ENCODE measurements at places on chromosomes 12 and 14. TPM values are rescaled to one million over a fixed set of nuclear protein-coding genes. Genes with fewer than 3 reads are reported as not detected.

GRCh38 chr14:69941768-69942742, 62.8 kb downstream of the SMOC1 start:
- no peak for DNase-seq

Gene TMEM119
- total RNA-seq: 232 TPM

DNA sequence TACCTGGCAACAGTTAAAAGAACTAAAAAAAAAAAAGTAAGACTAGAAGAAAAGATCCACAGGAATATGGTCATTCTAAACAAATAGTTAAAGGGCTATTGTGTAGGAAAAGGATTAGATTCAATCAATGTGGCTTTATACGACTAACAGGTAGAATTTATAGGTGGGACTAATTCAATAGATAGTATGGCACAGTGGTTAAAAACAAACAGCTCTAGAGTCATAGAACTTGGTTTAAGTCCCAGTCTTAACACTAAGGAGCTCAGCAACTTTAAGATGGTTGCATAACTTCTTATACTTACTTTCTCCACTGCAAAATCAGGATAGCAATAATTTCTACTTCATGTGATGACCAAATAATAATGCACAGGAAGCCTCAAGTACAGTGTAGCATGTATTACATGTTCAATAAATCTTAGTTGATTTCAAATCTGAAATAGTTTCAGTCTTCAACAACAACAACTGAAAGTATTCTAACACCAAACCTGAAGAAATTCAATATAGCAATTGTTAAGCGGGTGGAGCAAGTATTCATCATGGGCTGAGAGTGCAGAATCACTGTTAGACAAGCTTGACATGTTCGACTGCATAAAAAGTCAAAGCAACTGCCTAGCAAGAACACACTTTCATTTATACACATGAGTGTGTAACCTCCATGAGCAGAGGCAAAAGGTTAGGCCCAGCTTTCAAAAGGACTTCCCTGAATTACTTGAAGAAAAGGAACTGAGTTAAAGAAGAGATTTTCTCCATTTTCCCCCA, 50.4 kb downstream of the ITPR2 start:
- no peak for DNase-seq

DNA sequence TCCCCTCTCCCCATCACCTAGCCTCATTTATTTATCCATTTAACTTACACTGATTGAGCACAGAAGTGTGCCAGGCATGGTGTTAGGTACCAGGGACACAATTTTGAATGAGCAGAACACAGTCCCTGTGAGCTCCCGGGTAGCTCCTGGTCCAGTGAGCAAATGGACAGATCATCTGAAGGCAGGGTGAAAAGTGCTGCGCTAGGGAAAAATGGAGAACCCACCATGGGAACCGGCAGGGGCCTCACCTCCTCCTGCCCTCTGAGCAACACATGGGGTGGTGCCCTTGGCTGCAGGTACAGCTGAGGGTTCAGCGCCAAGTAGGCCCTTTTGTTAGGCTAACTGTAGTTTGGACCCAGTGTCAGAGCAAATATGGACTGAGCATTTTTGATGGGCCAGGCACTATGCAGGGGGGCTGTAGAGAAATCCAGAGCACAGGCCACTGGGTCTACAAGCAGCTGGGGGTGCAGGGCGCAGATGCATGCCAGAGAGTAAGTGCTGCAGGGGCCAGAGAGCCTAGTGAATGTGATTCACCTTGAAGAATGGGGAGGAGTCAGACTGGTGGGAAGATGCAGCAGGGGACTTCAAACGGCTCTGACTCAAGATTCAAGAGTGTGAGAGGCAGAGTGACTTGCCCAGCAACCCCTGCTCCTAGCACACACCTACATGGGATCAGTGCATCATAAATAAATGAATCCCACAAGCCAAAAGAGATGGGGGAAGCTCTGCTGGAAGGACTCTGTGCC, 28.2 kb downstream of the LTBP2 start:
- DNase-seq: peak; percentile 84

Gene GXYLT1
- total RNA-seq: 9.3 TPM

GRCh38 chr14:31263485-31264133, 56.0 kb upstream of the HECTD1 start:
- DNase-seq: peak; percentile 87

Gene RNASE7
- not detected for total RNA-seq

DNA sequence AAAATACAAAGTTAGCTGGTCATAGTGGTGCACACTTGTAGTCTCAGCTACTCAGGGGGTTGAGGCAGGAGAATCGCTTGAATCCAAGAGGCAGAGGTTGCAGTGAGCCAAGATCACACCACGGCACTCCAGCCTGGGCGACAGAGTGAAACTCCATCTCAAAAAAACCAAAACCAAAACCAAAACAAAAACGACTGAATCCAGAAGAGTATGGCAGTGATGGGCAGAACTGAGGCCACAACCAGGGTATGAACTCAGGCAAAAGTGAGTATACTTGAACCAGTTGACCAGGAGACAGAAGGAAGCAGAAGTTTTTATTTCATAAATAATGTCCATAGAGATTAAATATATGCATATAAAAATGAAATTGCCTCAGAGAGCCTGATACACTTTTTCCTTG, 620.0 kb upstream of the SEL1L start:
- DNase-seq: no peak

DNA sequence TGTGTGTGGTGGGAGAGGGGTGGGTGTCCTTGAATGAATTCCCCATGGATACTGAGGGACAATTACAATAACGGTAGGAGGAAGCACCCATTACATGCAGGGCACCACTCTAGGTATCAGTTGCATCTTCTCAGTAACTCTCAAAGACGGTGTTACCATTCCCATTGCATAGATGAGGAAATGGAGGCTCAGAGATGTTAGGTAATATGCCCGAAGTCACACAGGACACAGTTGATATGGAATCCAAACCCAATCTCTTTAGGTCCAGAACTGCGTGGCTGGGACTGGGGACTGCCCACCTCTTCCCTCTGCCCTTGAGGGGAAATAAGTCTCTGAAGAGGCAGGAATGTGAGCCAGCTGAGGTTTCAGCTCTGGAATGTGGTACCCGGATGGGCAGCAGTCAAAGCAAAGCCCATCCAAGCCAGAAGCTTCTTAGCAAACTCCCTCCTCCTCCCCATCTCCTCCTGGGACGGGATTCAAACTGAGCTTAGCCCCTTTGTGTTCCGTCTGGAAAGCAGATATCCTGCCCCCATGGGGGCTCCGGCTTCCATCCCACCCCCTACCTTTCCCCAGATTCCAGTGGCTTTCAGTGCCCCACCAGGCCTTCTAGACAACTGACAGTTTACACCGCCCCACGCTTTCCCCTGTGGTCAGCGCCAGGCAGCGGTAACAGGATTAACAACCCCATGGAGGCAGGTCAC, 187.5 kb downstream of the RBM19 start:
- DNase-seq: no peak

Measured in RPMI7951 (cell line).